ENCODE measurements at places on chromosomes 2 and 18.

GRCh38 chr18:51385270-51385669, 187.8 kb upstream of the MEX3C start:
- DNase-seq, result no peak

- no peak for DNase-seq
Observed at GRCh38 chr2:1854729-1855547, 110.6 kb upstream of the PXDN start.

- DNase-seq, result no peak
Observed at GRCh38 chr2:164896226-164896625, 54.6 kb upstream of the COBLL1 start.

DNA sequence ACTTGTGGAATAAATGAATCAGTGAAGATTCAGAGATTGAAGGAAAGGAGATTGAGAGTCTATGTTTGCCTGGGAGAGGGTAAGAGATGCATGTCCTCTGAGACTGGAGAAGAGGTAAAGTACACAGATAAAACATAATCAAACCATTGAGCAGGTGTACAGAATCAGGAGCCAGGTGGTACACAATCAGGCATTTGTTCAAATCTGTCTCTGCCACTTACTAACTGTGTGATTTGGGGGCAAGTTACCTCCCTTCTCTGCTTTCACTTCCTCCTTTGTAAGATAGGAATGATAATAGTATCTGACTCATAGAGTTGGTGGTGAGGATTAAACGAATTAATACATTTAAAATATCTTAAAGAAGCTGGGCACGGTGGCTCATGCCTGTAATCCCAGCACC, 94.0 kb downstream of the CDK15 start:
- DNase-seq, result no peak

DNA sequence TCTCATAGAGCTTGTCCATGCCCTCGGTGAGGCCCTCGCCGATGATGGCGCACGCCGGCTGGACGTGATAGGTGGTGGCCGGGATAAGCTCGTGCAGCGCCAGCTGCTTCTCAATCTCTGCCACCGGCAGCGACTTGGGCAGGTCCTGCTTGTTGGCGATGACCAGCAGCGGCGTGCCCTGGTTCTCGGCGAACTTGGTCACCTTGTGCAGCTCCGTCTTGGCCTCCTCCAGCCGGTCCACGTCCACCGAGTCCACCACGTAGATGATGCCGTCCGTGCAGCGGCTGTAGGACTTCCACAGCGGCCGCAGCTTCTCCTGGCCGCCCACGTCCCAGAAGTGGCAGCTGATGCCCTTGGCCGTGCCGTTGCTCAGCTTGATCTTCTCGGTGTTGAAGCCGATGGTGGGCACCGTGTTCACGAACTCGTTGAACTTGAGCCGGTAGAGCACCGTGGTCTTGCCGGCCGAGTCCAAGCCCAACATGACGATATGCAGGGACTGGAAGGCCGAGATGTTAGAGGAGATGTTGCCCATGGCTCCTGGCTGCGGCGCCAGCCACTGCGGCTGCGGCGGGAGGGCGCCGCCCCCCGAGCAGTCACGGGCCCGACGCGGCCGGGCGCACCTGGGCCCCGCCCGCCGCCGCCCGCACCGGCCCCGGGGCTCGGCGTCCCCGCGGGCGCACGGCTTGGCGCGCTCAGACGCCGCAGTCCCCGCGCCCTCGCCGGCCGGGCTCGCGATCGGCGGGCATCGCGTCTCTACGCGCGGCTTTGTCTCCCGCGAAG, 636 bp downstream of the ARL4C start:
- DNase-seq, result peak; percentile 37

DNA sequence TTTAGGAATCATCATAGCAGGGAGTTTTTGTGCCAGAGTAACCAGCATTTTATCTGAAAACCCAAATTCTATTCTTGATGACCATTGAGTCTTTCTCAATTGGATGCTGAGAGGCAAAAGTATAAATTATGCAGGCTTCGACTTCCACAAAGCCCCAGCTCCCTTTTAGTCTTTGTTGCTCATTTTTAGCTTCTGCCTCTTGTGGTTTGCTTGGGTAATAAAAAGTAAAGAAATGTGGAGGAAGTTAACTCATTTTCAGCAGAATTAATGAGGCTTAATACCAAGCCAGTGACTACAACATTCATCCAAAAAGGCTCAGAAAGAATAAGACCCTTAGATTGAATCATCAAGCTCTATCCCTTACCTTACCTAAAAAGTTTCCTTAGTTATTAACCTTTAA, 18.6 kb downstream of the ERMN start:
- no peak for DNase-seq

GRCh38 chr2:120450196-120450820, 104.4 kb downstream of the INHBB start:
- DNase-seq, result no peak

- DNase-seq, result no peak
Observed at GRCh38 chr2:96164459-96165184, 19.4 kb upstream of the DUSP2 start.

- DNase-seq, result no peak
Observed at GRCh38 chr2:61425605-61426155, 45.2 kb downstream of the USP34 start.

- no peak for DNase-seq
Observed at GRCh38 chr18:58576638-58577251, 52.1 kb downstream of the ALPK2 start.
